ENCODE measurements at places on chromosomes 16 and 17.

DNA sequence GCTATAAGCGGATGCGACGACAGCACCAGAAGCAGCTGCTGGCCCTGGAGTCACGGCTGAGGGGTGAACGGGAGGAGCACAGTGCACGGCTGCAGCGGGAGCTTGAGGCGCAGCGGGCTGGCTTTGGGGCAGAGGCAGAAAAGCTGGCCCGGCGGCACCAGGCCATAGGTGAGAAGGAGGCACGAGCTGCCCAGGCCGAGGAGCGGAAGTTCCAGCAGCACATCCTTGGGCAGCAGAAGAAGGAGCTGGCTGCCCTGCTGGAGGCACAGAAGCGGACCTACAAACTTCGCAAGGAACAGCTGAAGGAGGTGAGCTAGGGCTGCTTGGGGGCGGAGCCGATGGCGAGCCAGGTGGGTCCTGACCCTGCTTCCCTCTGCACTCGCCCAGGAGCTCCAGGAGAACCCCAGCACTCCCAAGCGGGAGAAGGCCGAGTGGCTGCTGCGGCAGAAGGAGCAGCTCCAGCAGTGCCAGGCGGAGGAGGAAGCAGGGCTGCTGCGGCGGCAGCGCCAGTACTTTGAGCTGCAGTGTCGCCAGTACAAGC is 10.1 kb downstream of the HIRIP3 start:
- DNase-seq, result peak; percentile 49

DNA sequence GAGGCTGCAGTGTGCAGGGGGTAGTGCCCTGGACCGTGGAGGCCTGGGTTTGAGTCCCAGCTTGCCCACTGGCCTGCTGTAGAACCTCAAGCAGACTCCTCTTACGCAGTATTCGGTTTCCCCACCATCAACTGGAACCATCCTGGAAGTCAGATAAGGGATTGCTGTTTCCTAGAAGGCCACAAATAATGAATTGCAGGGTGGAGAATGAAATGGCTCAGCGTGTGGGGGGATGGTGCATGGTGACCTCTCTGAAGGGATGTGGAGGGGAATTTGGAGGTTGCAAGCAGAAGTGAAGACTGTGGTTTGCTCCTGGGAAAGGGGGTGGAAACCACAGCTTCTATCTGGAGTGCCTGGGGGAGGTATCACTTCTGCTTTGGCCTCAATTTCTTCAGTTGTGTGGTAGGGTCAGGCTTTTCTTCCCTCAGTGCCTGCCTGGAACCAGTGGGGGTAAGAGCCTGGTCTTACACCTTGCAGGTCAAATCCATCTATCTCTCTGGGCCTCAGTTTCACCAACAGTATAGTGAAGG is 1.7 kb downstream of the ADGRG5 start:
- peak; percentile 43 for DNase-seq

DNA sequence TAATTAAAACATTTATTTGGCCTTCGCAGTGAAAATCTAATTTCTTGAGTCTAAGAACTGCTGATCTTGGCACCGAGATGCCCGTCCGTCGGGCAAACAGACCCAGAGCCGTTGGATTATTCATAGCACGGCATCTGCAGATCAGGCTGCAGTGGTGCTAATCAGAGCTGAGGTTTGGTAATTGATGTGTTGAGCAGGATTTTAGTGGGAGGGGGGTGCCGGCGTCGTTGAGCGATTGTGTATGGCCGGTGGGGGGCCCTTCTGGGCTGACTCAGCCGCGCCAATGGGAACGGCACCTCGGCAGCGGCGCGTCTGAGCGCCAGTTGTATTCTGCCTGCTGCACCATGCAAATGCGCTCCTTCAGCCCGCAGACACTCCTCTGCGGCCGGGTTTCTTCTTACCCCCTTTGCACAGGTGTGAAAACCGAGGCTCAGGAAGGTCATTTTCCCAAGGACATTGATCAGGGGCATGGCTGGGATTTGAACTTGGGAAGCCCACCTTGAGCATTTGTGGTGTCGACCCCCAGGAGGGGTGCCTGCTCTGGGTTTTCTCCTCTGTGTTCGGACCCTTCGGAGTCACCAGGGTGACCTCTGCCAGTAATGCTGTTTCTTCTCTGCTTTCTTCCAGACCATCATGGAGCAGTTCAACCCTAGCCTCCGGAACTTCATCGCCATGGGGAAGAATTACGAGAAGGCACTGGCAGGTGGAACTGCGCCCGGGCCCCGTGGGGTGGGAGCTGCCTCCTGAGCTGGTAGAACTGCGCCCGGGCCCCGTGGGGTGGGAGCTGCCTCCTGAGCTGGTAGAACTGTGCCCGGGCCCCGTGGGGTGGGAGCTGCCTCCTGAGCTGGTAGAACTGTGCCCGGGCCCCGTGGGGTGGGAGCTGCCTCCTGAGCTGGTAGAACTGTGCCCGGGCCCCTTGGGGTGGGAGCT is 18.4 kb downstream of the BAIAP2 start:
- no peak for DNase-seq

- no peak for DNase-seq
These were observed 29.6 kb upstream of the FBXO47 start for GRCh38 chr17:38996660-38997337.

DNA sequence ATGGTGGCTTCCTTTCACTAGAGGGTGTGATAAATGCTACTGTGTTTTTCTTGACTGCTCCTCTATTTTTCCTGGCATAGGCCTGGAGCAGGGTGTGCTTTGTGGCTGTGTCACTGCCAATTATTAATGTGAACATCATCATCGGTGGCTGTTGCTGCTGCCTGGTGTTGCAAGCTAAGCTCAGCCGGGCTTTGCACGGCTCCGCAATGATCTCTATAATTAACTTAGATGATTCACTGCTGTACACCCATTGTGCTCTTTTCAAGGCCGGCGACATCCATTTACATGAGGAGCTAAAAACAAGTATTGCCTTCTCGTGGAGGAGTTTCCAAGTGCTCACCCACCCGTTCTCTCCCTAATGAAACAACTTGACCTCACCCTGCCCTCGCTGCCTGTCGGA is 160.1 kb upstream of the IRX3 start:
- peak; percentile 87 for DNase-seq

DNA sequence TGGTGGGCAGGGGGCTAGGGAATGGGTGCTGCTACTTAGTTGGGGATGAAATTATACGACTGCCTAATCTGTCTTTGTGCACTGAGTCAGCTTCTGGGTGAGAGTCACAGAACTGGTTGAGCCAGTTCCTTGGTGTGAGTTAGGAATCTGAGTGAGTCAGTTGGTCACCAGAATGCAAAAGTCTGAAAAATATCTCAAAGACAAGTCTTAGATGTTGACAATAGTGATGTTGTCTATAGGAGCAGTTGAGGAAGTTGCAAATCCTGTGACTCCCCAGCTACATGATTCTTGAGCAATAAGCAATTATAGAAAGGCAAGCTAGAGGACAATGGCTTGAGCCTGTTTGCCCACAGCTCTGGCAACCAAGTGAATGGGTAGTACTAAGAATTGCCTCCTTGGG is 399.2 kb downstream of the CNTNAP4 start:
- no peak for DNase-seq

DNA sequence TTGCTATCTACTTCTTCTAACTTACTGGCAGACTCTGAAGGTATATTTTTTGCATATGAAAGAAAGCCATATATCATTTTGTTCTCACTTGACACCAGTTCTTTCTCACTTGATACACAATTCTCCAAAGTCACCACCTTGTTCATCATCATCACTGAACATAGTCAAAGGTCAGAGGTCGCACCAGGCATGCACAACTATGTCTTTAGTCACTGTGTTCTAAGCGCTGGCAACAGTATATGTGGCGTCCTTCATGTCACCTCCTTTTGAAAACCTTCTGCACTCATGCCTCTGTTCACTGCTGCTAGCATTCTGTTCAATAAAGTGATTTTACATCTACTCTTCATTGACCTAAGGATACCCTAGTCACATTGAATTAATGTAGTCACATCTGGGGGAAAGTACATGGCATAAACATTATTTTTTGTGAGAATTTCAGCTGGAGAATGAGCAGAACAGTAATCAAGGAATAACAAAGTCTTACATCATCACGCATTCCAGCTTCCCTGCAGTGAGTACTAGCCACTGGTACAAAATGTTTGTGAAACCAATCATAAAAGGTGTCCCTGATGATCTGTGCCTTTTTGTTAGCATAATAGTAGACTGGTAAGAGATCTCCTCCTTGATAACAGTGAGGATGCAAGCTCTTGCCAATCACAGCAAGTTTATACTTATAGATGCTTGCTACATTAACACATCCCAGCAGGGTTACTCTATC is 20.5 kb upstream of the TBX4 start:
- DNase-seq, result no peak

GRCh38 chr17:69557339-69557738 is 142.8 kb downstream of the MAP2K6 start:
- no peak for DNase-seq

- no peak for DNase-seq
These were observed 35.1 kb upstream of the SLC38A10 start for GRCh38 chr17:81329927-81330883.

Data from suprapubic skin (tissue), 4 donors.